SW 1271 (cell line): ENCODE measurements at places on chromosomes 2 and 18.

DNA sequence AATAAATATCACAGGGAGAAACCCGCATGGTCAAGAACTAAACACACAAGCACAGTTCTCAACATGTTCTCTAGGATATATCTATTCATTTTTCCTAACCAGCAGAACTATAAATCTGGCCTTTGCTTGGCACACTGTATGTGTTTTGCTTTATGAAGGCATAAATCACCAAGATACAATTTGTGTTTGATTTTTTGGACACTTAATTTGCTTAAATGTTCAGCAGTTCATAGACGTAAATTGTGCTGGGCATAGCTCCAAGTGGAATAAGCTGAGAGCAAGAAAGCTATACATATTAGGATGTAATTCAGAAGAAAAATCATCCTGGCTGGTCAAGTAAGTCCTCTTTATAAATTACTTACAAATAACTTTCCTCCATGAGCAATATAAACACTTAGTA is 341.5 kb upstream of the ATP5MC3 start:
- no peak for DNase-seq

- no peak for DNase-seq
These were observed 143.7 kb upstream of the RPRM start for GRCh38 chr2:153622285-153622684.

- no peak for DNase-seq
These were observed 778.5 kb downstream of the BCL11A start for GRCh38 chr2:59774821-59775433.

DNA sequence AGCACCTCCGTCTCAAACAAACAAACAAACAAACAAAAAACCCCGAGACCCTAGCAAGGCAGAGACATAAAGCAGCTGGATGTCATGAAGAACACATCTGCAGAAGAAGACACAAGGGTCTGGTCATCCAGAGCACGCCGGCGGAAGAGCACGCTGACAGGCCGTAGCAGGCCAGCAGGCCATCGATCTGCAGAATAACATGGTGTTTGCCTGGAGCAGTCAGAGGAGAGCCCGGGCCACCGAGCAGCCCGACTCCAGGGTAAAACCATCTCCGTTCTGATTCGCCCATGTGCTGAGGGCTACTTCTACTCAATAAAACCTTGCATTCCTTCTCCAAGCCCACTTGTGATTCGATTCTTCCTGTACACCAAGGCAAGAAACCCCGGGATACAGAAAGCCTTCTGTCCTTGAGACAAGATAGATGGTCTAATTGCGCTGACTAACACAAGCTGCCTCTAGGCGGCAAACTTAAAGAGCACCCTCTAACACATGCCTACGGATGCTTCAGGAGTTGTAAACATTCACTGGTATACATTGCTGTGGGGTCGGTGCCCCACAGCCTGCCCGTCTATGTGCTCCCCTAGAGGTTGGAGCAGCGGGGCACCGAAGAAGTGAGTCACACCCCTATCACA is 549.8 kb upstream of the NRXN1 start:
- DNase-seq: no peak

- DNase-seq: no peak
These were observed 127.8 kb downstream of the MBP start for GRCh38 chr18:77004555-77005380.

DNA sequence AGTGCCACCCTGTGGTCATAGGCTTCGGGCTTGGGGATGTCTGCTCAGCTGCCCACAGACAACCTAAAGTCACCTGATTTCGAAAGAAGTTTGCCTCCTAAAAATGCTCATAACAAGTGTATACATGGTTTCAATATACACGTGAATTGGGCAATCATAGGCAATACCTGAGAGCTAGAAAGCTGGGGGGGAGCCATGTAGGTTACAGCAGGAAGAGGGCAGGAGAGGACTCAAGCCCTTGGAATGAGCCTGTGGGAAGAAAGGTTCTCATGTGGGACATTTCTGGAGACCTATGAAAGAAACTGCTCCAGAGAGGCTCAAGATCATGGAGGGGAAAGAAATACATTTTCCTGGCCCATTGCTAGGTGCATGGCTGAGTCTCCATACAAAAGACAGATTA is 109.7 kb downstream of the ACOXL start:
- DNase-seq: no peak

DNA sequence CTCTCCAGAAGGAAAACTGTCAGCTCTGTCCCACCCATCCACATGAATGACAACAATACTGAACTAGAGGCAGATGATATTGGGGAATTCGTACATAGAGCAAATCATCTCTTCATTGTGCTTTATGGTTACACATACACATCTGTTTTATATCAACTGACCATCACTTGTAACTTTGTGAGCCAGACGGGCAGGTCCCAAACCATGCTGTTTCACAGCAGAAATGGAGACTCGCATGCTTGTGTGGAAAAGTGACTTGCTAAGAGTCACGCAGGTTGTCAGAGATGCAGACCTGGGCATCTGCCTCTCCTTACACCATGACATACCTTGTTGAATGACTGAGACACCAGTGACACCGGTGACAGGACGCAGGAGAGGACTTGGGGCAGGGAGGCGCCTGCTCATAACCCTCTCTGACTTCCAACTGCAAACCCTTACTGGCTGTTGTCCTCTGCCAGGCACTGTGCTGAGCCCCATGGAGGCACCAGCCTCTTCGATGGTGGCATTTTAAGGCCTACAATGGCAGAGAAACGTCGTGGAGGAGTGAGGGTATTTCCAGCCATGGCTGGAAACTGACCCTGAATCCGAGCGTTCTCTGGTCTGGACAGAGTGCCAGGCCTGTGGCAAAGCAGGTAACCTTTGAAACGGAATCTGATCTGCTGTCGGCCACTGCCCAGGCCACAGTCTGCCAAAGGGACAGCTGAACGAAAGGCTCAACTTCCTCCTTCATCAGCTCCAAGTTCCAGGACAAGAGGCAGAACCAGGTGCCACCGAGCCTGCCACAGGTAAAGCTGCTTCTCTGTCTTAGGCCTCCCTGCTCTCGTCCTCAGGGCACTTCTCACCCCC is 26.9 kb upstream of the ROCK2 start:
- no peak for DNase-seq

DNA sequence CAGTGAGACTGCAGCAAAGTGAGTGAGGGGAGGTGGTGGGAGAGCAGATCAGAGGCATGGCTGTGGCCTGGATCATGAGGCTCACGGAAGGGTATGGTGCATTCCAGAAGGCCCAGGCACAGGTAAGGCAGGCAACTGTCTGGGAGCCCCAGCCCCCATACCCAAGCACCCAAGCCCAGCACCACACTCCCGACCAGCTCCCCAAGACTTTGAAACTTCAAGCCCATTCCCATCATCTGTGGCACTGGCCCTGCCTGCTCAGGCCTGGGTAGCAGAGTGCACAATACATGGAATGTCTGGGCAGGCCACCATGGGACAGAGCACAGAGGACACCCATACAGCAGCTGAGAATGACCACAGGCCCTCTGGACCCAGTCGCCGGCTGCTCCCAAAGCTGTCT is 202.6 kb upstream of the ARL4C start:
- no peak for DNase-seq

GRCh38 chr18:78323453-78324197 is 656.0 kb upstream of the SALL3 start:
- no peak for DNase-seq

- no peak for DNase-seq
These were observed 20.3 kb downstream of the POU3F3 start for GRCh38 chr2:104874230-104874629.
